Adipocyte (in vitro differentiated cells): ENCODE measurements at places on chromosomes 2 and 18.

DNA sequence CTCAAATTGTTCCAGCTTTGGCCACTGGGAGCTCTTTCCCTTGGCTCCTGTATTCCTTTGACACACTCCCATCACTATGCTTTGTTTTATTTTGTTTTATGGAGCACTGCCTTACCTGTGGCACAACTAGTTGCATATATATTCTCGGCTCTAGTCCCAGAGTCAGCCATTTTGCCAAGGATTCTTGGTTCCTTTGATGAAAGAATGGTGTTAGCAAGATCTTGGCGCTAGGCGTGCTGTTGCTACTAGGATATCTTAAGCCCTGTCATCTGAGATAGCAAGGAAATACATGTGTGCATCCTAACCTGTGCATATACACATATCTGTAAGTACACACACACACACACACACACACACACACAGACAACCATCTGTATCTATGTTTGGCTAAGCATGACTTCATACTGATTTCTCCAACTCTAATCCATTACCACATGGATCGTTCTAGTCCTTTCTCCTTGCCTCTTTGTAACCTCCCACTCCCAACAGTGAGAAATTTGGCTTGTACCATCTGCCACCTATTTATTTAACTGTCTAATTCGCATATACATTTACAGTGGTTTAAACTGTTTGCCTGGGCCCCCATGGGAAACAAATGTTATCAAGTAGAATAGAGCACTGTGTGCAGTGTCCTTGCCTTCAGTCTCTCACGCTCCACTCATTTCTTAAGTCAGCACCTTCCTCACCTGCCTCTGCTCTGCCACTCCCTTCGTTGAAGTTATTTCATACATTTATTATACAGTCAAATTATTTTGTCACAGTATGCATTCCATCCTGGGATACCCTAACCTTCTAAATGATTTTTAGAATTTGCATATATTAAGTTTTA, 137.5 kb upstream of the MAP3K20 start:
- DNase-seq = no peak

- no peak for DNase-seq
These were observed 226.1 kb upstream of the KLHL14 start for GRCh38 chr18:32998921-32999320.

DNA sequence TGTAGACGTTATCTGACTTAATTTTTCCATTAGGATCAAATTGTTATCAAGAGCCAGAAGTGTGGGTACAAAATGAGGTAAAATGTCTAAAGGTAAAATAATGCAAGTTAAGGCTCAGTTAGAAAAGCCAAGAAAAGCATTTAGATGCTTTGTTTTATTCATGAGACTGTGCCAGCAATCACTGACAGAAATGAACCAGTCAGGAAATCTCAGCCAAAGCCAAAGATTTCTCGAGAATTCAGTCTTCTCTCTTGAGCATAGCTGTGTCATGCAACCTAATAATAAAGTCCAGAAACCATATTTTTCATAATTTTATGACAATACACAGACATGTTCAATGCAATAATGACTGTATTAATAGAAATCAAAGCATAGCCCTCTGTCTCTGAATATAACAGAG, 43.5 kb upstream of the ZNF397 start:
- DNase-seq = no peak

GRCh38 chr18:43882358-43883055, 605.2 kb upstream of the SYT4 start:
- no peak for DNase-seq

GRCh38 chr2:206160125-206160806, 571 bp downstream of the EEF1B2 start:
- DNase-seq = peak; percentile 78

DNA sequence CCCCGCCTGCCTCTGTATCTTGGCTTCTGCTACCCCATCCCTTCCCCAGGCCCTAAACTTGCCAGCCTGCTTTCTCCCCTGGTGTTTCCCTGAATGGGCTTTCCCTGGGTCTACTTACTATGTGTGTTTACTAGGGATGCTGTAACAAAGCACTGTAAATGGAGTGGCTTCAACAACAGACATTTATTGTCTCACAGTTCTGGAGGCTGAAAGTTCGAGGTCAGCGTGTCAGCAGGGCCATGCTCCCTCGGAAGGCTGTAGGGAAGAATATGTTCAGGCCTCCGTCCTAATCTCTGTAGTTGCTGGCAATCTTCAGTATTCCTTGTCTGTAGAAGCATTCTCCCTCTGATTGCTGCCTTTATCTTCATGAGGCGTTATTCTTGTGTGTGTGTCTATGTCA, 113.6 kb downstream of the DDX1 start:
- no peak for DNase-seq

- no peak for DNase-seq
These were observed 251.5 kb upstream of the SALL3 start for GRCh38 chr18:78727877-78728783.

DNA sequence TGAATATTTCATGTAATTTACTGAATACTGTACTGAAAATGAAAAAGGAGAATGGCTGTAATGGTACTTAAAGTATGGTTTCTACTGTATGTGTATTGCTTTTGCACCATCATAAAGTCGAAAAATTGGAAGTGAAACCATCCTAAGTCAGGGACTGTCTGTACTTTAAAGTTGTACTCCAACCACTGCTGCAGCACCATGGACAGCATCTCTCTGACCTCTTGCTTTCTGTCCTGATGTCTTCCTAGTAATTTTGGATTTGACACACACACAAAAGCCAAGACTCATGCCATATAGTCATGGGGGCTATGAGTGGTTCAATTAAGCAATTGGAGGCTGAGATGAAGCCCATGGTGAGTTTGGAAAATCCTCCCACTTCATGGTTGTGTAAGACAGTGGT, 256.3 kb upstream of the PKDCC start:
- peak; percentile 50 for DNase-seq

DNA sequence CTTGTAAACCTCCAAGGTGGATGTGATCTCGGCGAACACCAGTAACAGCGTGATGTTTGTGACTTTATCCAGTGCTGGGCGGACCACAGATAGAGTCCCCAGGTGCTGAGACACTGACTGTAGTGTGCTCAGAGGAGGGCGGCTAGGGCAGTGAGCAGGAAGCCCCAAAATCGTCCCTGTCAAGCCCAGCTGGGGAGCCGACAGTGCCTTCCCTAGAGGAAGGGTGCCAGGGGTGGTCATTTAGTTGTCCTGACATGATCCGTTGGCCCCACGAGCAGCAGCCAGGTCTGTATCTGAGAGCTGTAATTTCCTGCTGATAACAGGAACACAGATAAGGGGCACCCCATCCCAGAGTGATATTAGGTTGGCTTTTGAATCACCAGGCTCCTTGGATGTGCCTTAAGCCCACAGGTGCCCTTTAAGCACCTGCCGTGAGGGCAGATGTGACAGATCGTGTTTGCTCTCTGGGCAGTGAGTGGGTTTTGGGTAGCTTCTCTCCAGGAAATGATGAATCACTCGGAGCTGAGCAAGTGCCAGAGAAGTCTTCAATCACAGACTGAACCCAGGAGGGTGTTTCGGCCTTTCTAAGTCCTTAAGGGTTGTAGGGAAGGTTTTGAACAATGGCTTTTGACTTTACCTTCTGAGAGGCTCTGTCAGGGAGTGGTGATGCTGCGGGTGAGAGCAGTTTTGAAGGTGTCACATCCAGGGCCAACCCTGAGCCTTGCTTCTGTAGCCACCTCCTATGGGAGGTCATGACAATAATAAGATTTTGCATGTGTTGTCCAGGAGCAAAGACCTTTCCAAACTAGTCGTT, 7.7 kb downstream of the LPIN1 start:
- DNase-seq = peak; percentile 63

DNA sequence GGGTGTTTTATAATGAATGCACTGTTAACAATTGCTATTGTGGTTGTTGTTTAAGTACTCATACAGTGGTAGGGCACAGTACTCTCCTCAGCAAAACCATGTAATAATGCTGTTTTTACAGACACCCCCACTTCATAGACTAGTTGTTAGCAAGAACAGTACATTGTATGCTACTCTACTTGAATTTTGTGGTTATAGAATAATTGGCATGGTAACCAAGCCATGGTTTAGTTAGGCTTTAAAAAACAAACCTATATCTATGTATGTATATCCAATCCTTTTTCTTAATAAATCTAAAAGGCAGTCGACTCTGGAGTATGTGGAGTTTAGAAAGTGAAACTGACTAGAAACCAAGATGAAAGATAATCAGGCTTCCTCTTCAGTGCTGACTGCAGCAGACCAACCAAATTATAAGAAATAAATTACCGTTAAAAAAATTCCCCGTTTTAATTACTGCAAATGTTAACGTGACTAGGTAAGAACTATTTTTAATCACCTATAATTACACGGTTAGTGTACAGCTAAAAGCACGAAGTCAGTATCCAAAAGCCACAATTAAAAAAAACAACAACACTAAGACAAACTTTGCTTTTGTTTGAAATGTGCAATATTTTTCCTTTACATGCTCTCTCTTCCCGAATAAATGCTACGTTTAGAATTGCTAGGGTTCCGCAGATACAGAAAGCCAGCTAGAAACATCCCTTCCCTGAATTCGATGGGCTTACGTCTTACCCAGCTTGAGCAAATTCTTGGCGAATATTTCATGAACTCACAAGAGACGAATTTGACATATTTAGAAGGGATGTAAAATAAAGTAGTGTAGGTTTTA, 113.3 kb upstream of the SERTAD2 start:
- peak; percentile 76 for DNase-seq

DNA sequence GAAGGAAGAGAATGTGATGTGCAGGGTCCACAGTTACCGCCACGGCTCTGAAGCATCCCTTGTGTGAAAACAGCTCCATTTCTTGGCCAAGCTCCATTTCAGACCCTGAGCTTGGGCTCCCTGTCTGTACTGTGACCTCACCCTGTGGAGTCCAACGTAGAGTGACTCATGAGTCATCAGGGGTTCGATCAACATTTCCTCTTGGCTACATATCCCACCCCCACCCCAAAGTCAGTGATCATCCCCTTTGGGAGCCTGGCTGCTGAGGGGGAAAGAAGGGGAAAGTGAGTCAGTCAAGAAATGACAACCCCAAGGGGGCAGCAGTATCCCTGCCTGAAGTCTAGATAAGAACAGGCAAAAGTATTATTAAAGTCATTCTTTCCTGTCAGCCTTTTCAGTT, 62.2 kb downstream of the PAPOLG start:
- peak; percentile 18 for DNase-seq

GRCh38 chr2:71607151-71607889, 154.0 kb downstream of the DYSF start:
- DNase-seq = no peak
